CD4-positive, alpha-beta T cell treated with Interleukin-17A for 4 hours (primary cell): ENCODE measurements at places on chromosomes 12 and 14.

- DNase-seq, result no peak
Measured at GRCh38 chr12:27523305-27523641, 733 bp upstream of the PPFIBP1 start.

- no peak for DNase-seq
Measured at GRCh38 chr14:31205681-31206535, 1.7 kb downstream of the HECTD1 start.

DNA sequence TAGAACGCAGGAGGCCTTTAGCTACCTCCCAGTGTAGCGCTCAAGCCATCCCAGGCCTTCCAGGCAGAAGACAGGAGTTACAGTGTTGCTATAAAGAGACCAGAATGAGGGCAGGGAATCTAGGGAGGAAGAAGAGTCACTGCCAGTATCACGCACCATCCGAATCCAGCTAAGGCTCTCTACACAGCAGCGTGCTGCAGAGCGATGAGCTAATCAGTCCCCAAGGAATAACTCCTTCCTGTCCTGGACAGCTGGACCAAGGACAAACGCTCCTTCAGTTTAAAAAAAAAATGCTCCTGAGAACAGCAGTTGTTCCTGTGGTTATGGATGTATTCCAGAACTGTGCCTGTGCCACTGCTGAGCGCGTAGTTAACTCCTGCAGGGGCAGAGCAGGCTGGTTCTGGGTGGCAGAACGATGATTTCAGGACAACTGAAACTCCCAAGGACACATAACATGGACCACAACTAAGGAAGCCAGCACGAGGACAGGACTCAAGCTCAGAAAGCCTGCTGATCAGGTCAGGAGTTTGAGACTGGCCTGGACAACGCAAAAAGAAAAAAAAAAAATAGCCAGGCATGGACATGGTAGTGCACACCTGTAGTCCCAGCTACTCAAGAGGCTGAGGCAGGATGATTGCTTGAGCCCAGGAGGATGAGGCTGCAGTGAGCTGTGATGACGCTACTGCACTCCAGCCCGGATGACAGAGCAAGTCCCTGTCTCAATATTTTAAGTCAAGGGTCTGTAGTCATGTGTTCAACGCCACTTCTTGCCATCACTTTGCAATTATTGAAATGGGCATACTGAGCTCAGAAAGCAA is 2.6 kb downstream of the IFFO1 start:
- DNase-seq, result no peak

GRCh38 chr12:132783917-132784531 is 22.4 kb upstream of the ANKLE2 start:
- no peak for DNase-seq

DNA sequence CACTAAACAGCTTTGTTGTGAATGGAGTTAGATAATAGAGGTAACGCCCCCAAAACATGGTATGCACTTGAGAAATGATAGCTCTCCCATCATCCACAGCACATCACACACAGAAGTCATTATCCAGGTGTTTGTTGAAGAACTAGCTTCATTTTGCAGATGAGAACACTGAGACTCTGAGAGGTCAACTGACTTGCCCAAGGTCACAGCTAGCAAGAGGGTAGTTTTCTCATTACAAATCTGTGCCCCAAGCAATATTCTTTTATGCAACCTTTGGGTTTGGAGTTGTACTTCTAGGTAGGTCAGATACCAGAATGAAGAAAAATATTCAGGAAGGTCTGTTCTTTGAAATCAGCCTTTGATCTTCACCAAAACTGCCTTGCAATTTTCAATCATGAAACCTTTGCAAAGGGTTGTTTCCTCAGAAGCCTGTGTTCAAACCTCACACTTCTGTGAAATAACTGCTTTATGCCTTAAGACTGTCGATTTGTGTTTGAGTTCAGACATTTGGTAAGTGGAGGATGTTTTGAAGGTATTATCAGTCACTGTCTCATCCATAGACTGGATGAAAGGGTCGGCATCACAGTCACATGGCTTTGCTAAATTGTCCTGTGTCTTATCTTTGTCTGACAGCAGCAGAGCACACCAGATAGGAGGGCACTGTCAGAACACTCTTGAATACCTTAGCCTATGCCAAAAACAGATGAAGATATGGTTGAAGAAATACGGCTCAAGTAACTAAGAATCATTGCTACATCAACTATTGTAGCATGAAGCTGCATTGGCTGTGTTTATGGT is 233.2 kb upstream of the BTG1 start:
- DNase-seq, result peak; percentile 58

DNA sequence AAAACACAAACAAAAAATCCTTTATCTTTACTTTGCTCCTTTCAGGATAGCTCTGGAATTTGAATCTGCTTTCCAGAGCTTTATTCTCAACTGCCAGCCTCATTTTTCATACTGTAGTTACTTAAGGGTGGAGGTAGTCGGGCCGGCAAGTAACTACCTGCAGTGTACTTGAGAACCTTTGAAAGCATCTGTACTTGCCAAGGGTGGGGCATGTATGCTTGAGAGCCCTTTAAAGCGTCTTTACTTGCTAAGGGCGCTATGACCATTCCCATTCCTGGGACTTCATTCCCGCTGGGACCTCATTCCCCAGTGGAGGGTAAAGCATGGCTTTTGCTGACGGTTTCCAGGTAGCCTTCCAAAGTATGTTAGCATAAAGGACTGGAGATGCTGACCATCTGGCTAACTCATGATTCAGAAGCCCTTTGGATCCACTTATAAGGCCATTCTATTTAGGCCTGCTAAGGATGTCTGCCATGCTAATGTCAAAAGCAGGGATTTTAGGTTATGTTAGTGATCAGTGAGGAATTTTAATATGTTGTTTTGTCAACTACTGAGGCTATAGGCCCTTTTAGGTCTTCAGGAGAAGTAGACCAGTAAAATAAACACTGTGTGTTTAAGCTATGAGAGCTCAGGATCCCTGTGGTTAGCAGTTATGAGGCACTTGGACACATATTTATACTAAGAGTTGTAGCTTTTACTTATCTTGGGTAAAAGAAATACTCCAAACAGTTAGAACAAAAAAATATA is 74.9 kb downstream of the CRADD start:
- DNase-seq, result no peak

GRCh38 chr14:71947947-71948500 is 15.8 kb downstream of the RGS6 start:
- DNase-seq, result no peak

DNA sequence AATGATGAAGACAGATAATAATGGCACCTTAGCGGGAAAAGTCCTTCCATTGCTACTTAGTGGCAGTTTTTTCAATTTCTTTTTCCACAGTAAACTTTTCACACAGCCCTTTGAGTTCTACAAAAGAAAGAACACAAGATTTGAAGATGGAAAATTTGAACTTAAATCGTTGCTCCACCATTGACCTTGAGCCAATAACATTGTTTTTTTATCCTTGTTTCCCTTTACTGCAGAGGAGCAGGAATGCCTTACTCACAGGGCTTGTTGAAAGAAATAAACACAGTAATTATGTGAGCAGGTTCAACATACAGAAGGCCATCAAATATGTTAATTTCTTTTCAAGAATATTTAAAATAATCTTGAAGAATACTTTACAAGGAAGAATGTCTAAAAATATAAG is 181.5 kb upstream of the KRR1 start:
- DNase-seq, result no peak

GRCh38 chr12:130645751-130646150 is 70.3 kb downstream of the RIMBP2 start:
- DNase-seq, result no peak

GRCh38 chr12:52380271-52380694 is 5.2 kb downstream of the KRT84 start:
- DNase-seq, result no peak

- peak; percentile 73 for DNase-seq
Measured at GRCh38 chr12:108634341-108634751, 652 bp upstream of the SELPLG start.

- no peak for DNase-seq
Measured at GRCh38 chr12:57119294-57120085, 8.3 kb upstream of the STAT6 start.

DNA sequence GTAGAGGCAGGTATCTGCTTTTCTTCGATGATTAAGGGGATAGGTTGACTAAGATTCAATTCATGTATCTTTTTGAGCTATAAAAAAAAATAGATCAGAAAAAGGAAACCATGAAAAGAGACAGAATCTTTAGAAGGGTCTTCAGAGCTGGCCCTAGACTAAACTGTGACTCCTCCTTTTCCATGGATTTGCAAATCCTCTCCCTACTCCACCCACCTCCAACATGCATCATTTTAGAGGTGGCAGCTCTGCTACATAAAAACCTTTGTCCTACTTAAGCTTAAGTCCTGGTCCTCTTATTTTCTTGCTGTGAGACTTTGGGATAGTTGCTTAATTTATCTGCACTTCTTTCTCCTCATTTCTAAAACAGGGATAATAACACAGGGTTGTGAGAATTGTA is 48.4 kb upstream of the LIMA1 start:
- DNase-seq, result no peak
